Stimulated activated CD4-positive, alpha-beta T cell treated with anti-CD3 and anti-CD28 coated beads, Interleukin-15, amount 100 ng/mL, for 48 hours (primary cell): ENCODE measurements at places on chromosomes 5 and 9.

- no peak for DNase-seq
Measured at GRCh38 chr5:88438006-88438405, 169.4 kb upstream of the TMEM161B start.

DNA sequence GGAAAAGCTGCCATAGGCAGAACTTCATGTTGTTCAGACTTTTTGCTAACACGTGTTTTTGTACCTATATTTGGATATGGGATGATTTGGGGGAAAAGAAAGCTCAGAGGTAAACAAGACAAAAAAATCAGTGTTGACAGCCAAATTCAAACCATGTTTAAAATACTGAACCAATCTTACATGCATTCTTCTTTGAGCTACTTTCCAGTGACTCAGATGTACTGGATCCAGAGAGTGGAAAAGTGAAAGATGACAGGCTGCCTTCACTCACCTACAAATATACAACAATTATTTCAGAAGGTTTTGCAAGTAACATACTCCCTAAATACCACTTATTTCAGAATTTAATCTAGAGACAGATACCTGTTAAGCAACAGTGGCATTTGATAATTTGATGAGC, 165.7 kb downstream of the MPDZ start:
- DNase-seq: no peak

DNA sequence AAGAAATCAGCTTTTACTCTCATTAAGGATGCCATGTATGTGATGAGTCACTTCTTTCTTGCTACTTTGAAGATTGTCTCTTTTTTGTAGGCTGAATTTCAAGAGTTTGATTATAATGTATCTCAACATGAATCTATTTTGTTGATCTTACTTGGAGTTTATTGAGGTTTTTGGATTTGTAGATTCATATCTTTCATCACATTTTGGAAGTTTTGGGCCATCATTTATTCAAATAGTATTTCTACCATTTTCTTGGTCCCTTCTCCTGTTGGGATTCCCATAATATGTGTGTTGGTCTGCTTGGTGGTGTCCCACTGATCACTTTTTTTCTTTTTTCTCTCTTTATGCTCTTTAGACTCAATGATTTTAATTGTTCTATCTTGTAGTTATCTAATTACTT, 116.3 kb downstream of the CNTLN start:
- no peak for DNase-seq

DNA sequence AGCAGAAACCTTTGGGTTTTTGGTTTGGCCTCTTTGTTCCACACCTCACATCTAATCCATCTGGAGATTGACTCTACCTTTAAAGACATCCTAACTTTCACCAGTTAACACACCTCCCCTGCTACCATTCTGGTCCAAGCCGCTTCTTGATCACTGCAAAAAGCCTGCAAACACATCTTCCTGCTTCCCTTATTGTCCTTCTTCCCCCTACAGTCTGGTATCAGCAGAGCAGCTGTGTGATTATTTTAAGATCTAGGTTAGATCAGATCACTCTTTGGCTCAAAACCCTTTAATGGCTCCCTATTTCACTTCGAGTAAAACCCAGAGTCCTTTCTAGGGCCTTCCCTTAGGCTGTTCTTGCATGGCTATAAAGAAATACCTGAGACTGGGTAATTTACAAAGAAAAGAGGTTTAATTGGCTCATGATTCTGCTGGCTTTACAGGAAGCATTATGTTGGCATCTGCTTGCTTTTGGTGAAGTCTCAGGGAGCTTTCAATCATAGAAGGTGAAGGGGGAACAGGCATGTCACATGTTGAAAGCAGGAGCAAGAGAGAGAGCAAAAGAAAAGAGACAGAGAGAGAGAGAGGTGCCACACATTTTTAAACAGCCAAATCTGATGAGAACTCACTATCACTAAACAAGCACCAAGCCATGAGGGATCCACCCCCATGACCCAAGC, 1.5 kb upstream of the TEX10 start:
- no peak for DNase-seq
